ENCODE measurements at places on chromosomes 6 and 20. TPM values are rescaled to one million over a fixed set of nuclear protein-coding genes. Genes with fewer than 3 reads are reported as not detected.

REM1 gene
- not detected for total RNA-seq

PCK1 gene
- total RNA-seq, result under 0.01 TPM

VSX1 gene
- under 0.01 TPM for total RNA-seq

WFDC10B gene
- not detected for total RNA-seq

TPD52L1 gene
- total RNA-seq, result 3.4 TPM

CST7 gene
- total RNA-seq, result 0.25 TPM

SIRPB2 gene
- total RNA-seq, result 0.49 TPM

GSTA2 gene
- total RNA-seq, result not detected

CYP39A1 gene
- total RNA-seq, result 3.0 TPM

MYB gene
- total RNA-seq, result 2.5 TPM

ABHD12 gene
- 25.1 TPM for total RNA-seq

GTSF1L gene
- not detected for total RNA-seq

C20orf144 gene
- total RNA-seq, result not detected

ILRUN gene
- 16.7 TPM for total RNA-seq

GRIK2 gene
- 78.2 TPM for total RNA-seq

CCN2 gene
- 16.2 TPM for total RNA-seq

PGC gene
- 0.49 TPM for total RNA-seq

Measured in temporal lobe (tissue), 4 donors.